ENCODE measurements at places on chromosomes 6 and 20.

- no peak for DNase-seq
Observed at GRCh38 chr6:41791305-41791704, 3.8 kb downstream of the TOMM6 start.

DNA sequence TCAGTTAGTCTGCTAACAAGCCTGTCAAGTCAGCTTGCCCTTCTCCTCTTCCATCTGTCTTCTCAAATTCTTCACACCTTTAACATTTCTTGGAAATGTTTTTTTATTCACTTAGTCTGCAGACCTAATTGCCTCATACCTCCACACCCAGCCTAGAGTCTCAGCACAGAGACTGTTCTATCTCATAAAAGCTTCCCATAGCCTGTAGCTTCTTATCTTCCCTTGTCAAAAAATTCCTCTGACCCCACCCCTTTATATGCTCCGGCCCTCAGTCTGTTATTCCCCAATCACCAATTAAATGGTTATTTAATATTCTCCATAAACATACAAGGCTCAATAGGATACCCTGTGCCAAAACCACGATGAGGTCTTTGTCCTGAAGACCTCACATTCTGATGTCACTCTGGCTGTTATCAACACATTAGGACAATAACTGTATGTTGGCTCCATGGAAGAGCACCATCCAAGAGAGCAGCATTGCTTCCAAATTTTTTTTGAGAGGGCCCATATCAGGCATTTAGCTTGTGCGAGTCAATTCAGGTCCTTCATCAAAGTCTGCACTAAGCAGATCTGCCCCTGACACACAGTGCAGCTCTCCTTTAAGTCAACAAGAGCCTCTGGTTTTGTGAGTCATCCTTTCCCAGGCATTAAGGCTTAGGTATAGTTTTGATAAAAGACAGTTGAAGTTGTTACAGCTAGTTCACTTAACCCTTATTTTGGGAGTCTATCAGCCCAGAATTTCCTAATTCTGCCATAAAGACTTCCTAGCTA lies 83.2 kb upstream of the TBX18 start:
- no peak for DNase-seq

GRCh38 chr20:45096781-45097180 lies 4.1 kb downstream of the KCNS1 start:
- DNase-seq = no peak

DNA sequence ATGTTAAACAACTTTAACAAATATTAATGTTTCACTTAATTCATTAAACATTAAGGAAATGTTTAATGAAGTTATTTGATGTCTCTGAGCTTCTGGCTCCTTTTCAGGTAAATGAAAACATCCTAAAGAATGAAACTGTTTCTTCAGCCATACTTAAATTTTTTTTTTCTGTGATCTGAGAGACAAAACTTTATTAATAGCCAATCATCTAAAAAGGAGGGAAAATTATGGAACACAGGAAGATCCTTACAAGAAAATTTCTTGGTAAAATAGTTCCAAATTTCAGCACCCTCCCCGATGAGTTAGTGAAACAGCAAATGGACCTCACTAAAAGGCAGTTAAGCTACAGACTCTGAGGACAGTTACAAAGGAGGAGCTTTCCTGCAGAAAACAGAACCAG lies 185.2 kb downstream of the REV3L start:
- no peak for DNase-seq

DNA sequence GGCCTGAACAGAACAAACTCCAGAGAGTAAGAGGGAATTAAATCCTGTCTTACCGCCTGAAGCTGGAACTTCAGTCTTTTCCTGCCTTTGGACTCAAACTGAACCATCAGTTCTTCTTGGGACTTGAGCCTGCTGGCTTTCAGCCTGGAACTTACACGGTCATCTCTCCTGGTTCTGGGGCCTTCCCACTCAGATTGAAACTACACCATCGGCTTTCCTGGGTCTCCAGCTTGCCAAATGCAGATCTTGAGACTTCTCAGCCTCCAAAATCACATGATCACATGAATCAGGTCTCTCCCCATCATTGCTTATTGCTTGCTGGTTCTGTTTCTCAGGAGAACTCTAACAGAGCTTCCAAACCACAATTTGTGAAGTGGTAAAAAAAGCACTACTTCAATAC lies 276.3 kb downstream of the KIF16B start:
- no peak for DNase-seq

DNA sequence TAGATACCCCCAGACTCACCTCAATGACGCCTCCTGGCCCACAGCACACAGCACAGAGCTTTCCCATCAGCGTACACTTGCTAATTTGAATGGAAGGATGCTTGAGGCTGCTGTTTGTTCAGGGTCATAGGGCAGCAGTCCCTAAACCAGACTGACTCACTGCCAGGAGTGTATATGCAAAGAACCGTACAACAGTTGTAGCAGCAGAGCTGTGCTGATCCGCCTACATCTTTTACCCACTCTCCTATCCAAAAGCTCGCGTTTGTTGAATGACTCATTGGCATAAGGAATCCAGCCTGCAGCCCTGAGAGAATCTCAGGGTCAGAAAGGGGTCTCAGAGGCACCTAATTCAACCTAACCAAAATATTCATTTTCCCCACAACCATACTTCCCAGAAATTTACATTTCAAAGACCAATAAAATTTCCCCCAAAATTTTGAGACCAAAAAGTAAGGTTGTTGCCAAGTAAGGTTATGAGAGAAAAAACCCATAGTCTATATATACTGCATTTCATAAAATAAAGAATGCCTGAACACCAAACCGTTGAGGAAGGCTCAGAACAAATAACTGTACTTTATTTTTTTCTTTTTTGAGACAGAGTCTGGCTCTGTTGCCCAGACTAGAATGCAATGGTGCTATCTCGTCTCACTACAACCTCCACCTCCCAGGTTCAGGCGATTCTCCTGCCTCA lies 35.3 kb upstream of the CCND3 start:
- no peak for DNase-seq

- no peak for DNase-seq
Observed at GRCh38 chr6:81235512-81235911, 517.0 kb downstream of the TENT5A start.

DNA sequence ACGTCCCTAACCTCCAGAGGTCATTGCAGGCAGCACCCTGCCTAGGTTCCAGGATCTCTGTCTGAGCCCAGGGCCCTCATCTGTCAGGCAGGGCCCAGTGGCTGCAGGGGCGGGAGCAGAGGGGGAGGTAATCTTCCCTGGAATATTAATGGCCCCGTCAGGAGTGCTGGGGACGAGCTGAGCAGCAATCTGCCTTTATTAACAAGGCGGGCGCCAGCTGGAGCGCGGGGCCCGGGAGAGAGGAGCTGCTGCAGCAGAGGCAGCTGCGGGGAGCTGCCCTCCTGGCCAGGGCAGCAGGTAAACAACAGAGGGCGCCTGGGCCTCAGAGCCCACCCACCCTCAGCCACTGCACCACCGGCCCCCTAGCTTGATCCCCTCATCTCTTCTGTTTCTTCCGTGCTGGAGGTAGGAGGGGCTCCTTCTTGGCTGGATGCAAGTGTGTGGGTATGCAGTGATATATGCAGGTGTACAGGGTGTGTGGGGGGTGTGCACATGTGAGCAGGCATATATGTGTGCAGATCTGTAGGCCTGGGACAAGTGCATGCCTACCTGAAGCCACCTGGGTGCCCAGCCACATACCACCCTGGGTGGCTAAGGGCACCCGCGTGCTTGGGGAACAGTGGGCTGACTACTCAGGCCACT lies 131.8 kb upstream of the MLN start:
- no peak for DNase-seq

GRCh38 chr6:16764188-16764950 lies 3.1 kb upstream of the ATXN1 start:
- no peak for DNase-seq

GRCh38 chr20:33539129-33539528 lies 49.2 kb downstream of the CBFA2T2 start:
- no peak for DNase-seq

DNA sequence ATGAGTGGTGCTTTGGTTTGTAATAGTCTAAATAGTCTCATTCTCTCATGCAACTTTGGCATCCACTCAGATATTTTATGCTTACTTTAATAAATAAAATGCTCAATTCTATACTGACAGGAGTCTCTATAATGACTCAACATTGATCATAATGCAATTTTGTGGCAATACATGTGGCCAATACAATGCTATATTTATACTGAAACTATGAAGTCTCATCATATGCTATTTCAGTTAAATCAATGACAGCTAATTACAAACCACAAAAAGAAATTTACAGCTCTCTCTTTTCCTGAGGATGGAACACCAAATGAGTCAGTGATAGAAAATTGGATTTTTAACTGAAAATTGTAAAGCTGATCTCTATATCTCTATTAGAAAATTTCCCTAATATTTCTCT lies 77.1 kb downstream of the WASF1 start:
- no peak for DNase-seq

DNA sequence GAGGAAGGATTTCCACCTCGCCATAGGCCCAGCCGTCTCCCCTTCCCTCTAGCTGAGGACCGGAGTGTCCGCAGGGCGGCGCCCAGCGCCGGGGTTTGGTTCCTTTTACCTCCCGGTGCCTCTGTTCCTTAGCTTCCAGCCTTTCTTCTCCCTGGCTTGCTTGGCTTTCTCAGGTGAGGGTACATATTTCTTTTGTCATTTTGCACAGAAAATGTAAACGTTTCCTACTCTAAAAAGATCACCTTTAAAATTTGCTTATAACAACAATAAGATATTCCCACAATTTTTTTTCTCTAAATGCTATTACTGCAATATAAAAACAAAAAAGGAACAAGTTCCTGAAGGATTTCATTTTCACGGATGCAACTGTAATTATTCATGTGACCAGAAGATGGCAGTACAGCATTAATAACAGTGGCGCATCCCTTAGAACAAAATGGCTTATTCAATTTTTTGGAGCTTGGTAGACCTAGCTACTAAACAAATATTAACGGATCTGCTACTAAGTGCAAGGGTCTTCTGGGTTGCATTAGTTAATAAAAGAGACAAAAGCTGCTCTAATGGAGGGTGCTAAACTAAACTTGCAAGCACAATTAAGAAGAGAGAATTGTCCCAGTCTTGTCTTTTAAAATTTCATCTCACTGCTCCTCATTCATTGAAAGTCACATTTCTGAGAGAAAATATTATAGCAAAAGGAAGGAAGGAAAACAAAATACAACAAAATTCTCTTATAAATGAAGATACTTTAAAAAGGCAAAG lies 172.9 kb downstream of the ADGRG6 start:
- no peak for DNase-seq

DNA sequence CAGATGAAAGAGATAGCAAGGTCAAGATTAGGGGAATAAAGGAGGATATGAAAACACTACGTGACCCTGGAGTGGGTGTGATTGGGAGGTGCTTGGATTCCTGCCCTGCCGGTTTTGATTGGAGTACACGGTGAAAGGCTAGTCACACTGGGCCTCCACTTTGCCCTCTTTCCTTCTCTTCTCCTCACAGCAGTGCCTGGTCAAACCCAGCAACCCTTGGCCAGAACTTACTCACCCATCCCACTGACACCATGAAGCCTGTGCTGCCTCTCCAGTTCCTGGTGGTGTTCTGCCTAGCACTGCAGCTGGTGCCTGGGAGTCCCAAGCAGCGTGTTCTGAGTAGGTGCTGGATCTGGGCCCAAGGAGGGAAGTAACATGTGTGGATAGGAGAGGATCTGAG lies at the start of gene WFDC13:
TSS of gene WFDC13 (plus strand) at position 166 of the 400 bp plus-strand sequence. CDS start at position 252, 86 bp downstream.
- no peak for DNase-seq

DNA sequence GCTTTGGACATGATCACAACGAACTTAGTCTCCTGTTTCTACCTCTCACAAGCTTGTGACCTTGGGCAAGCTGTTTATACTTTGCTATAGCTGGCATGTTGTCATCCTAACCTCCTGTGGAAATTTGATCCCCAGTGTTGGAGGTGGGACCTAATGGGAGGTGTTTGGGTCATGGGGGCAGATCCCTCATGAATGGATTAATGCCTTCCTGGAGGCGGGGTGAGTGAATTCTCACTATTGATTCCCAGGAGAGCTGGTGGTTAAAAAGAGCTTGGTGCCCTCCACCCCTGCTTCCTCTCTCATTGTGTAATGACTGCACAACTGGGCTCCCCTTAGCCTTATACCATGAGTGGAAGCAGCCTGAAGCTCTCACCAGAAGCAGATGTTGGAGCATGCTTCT lies 228.9 kb downstream of the HIVEP2 start:
- no peak for DNase-seq

GRCh38 chr6:27619436-27619835 lies 146.5 kb upstream of the ZNF184 start:
- DNase-seq = no peak

DNA sequence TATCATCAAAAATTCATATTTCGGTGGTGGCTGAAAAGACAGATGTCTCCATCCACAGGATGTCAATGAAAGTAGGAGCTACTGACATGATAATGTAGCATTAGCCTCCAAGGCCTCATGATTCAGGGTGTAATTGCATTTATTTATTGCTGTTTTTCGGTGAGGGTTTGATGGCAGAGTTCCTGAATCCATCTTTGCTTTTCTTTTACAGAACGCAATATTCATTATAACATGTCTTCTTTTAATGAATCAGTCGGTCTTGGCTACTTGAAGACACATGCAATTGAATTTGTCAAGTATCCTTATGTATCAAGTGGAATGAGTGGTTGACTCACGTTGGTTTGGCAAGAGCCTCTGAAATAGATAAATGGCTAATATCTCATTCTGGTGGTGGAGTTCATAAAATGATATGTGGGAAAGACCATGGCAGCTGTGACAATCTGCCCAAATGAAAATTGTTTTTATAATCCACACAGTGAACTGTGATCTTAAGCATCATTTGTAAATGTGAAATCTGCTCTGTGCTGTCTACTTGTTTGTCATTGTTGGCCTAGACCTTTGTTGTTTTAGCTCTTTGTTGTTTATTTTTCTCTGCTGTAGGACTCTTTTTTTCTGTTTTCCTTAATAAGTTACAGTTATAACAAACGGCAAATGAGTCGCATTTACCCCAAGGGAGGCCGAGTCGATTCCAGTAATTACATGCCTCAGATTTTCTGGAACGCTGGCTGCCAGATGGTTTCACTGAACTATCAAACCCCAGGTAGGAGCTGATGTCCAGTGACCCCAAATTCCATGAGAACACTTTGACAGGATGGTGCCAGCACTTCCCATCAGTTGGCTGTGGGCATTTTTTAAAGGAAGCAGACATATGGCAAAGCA lies 105.7 kb upstream of the LAMP5 start:
- DNase-seq = no peak

DNA sequence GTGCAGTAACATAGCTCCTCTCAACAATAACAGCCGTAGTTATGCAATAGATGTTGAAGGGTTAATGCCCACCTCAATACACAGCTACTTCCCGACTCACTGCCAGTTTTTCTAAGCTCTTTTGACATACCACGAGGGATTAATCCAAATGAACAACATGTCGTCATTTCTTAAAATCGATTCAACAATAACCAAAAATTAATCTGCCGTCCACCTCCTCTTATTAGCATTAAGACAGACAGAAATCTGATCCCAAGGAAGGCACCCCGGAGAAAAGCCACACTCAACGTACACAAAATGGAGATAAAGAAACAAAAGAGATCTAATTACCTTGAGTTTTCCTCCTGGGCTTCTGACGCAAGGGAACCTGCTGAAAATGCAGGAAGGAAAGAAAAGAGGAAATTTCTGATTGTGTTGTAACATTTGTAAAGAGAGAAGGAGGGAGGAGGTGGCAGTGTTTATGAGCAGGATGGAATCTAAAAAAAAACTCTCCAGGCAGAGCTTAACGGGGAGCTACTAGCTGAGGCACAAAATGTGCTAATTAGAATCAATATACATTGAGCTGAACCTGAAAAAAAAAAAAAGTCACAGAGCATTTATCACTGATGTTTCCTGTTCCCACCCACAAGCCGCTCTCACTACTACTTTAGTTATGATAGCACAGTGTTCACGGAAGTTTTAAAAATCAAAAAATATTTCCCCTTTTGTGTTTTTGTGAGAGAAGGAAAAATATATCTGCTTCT lies 109.3 kb downstream of the IPCEF1 start:
- DNase-seq = no peak

All from stimulated activated CD8-positive, alpha-beta memory T cell treated with anti-CD3 and anti-CD28 coated beads, Interleukin-15, amount 100 ng/mL, for 4 hours (primary cell).